ENCODE measurements at places on chromosomes 1 and 21. TPM values are rescaled to one million over a fixed set of nuclear protein-coding genes. Genes with fewer than 3 reads are reported as not detected.
A peak's percentile ranks its signal among the peaks of the same experiment; 100 is the strongest.

Gene ISG15
- total RNA-seq = 61.5 TPM

Gene HPCAL4
- not detected for total RNA-seq

Gene SPATA46
- total RNA-seq = not detected

Gene AKNAD1
- 0.80 TPM for total RNA-seq

Gene FCRL3
- not detected for total RNA-seq

Gene CRB1
- total RNA-seq = not detected

DNA sequence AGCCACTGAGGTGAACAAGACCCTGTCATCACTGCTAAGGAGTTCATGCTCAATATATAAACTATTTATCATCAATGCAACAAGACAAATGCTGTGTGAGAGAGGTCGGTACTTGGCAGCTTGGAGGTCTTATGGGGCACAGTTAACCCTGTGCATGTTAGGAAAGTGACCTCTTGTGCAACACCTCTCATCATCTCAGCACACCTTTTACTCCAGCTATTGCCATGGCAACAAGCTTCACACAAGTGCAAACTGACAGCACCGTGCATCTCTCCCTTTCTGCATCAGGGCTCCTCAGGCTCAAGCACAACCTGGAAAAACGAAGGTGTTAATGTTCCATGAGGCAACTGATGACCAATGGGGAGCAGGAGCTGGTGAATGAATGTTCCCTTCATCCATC is 14.7 kb upstream of the MYSM1 start:
- DNase-seq = no peak

DNA sequence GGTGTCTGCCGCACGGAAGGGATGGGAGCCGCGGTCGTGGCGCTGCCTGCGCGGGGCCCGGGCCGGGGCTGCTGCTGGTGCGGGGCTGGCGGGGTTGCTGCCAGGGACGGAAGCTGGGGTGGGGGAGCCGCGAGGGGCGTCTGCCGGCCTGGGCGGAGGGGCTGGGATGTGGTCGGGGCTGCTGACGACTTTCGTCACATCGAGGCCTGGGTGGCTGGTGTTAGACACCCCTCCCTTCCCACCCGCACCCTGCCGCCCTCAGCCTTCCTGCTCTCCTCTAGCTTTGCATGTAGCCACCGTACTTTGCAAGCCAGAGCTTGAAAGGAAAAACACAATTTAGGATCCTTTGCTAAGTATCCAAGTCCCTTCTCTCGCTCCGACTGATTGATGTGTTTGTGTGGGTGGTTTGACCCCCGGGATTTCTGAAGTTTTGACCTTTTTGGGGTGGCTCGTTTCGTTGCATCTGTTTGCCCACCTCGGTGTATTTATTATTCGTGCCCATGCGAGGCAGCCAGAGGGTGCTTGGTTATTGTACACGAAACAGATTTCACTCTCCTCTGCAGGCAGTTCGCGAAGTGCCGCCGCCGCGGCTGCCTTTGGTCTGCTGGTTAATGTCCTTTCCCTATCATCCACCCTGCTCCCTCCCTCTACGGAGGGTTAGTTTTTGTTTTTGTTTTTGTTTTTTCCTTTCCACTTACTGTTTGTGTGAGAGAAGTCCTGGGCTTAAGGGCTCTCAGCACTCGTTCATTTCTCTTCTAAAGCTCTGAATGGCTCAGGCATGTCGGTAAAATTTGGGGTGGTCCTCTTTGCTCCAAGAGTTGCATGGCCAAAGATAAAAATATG is 868 bp downstream of the C1orf21 start:
- peak; percentile 82 for DNase-seq

DNA sequence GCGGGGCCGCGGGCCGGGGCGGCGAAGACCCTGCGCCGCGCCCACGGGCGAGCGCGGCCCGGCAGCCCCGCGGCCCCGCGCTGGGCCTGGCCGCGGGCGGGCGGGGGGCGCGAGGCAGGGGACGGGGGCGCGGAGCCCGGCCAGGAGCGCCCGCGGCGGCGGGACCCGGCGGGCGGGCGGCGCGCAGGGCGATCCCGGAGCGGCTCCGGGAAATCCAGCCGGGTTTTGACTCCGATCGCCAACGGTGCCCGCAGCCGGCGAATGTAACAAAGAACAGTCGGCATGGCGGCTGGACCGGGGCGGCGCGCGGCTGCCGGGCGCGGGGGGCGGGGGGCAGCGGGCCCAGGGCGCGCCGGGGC is 334 bp downstream of the PRDM15 start:
- peak; percentile 88 for DNase-seq

- no peak for DNase-seq
Observed at GRCh38 chr1:226486161-226486560, 62.4 kb upstream of the STUM start.

DNA sequence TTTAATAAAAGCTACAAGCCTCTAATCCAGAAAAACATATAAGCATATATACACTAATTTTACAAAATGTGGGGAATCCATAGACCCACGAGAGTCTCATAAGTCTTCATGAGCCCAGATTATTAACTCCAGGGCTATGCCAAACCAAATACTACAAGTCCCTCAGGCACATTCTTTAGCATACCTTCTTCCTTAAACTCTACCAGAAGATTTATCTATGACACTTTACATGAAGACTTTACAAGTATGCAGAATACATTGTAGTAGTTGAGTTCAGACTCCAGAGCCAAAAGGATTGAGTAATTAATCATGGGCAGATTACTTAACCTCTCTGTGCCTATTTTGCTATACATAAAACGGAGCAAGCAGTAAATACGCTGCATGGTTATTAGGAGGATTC is 793.7 kb upstream of the ADGRL2 start:
- no peak for DNase-seq

DNA sequence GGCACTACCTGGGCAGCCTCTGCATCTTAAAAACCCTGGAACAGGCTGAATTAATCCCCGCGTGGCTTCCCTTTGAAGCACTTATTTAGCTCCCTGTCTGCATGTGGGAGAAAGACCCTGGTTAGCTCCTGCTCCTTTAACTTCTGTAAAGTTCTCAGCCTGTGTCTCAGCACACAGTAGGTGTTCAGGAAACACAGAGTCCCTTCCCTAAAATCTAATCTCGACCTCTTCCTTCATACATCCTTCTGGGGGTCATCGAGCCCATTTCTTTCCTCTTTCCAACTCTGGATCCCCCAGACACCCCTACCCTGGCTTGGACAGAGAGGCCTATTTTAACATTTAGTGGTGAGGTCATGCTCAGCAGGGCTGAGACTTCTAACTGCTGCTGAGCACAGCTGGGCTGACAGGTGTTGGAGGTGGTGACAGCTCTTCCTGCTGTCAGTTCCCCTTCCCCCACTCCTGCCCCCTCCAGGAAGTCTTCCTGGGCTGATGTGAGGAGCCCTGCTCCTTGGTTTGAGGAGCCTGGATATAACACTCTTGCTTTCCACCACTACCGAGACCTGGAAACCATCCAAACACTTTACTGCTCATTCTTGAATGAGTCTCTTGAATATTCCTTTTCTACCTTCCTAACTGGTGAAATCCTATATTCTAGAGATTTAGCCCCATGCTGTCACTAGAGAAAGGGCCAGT is 5.3 kb downstream of the E2F2 start:
- no peak for DNase-seq
